Posterior cingulate gyrus (tissue), 11 donors: ENCODE measurements at places on chromosomes 13 and 19.
A peak's percentile ranks its signal among the peaks of the same experiment; 100 is the strongest.

- DNase-seq, result no peak
Observed at GRCh38 chr19:44598880-44599279, 14.5 kb upstream of the IGSF23 start.

DNA sequence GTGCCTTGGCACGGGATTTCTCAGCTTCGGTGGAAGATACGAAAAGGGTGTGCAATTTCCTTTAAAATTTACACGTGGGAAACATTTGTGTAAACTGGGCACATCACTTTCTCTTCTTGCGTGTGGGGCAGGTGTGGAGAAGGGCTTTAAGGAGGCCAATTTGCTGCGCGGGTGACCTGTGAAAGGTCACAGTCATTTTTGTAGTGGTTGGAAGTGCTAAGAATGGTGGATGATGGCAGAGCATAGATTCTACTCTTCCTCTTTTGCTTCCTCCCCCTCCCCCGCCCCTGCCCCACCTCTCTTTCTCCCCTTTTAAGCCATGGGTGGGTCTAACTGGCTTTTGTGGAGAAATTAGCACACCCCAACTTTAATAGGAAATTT lies 7.2 kb downstream of the SLITRK5 start:
- no peak for DNase-seq

GRCh38 chr13:27593267-27593666 lies 27.1 kb downstream of the LNX2 start:
- DNase-seq, result no peak

DNA sequence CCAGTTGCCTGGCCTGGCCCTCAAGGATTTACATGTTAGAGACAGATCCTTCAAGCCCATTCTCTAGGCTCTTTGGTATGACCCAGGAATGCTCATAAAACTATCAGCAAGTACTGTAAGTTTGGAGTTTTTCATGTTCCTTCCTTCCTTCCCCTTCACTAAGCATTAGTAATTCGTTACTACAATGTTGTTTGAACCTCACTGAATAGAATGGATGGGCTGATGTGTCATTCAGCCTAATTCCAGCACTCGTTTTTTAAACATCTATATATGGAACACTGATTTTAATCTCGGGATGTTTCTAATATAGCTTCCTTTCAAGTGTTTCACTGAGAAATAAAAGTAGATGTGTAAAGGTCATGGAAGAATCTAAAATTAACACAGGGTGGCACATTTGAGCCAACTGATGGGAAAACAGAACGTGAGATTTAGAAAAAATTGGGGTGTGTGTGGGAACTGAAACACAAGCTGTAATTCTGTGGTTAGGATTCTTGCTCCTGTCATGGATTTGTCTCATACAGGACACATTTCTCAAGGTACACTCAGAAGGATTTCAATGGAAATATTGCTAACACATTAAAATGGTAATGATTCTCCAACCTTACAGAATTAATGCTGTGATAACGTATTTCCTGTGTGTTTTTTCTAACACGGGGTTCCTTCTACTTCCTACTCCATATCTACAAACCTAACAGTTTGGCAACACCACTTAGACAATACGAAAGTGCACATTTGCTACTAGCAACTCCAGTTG lies 93.4 kb downstream of the FLT1 start:
- DNase-seq, result no peak

- DNase-seq, result no peak
Observed at GRCh38 chr13:32195713-32196112, 119.5 kb downstream of the ZAR1L start.

- no peak for DNase-seq
Observed at GRCh38 chr13:28655561-28655960, 3.4 kb upstream of the POMP start.

DNA sequence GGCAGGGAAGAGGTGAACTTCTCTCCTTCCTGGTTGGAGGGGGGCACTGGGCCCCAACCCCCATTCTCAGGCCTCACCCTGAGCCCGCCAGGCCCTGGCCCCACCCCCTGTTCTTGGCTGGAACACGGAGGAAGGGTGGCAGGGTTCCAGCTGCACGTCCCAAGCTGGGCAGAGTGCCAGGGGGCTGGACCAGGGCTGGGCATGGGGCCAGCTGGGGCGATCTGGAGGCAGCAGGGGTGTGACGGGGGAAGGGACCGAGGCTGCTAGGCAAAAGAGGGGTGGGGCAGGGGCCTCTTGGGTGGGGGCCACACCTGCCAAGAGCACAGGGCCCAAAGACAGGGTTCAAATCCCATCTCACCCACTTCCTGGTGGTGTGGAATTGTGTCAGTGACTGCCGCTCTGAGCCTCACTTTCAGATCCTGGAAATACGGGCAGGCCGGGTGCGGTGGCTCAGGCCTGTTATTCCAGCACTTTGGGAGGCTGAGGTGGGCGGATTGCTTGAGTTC lies 2.2 kb downstream of the HIF3A start:
- DNase-seq, result peak; percentile 87
